CMK (cell line): ENCODE measurements at places on chromosomes 7 and 10.

DNA sequence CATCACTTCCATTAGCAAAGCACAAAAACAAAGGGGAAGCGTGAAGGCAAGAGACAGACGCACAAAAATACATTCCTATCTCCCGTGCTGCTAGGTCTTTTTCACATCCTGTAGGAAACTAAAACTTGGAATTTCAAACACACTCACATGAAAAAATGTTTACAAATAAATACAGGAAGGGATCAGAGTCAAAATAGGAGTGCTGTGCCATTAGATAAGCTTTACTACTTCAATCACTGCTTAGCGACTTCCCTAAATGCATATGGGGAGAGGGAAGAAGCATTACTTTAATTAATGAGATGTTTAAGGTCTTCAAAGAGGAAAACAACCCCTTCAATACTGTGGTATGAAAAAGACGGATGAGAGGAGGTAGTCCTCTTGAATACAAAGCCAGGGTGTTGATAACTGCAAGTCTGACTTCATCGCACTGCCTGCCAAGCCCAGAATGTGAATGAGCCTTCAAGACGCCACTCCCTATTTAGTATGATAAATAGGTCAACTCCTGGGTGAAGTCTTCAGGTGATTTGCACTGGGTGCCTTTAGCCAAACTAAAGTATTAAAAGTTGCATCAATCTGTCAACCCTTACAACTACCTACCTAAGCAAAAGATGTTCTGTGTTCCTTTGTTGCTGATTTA, 13.9 kb downstream of the PARD3 start:
- DNase-seq: no peak

DNA sequence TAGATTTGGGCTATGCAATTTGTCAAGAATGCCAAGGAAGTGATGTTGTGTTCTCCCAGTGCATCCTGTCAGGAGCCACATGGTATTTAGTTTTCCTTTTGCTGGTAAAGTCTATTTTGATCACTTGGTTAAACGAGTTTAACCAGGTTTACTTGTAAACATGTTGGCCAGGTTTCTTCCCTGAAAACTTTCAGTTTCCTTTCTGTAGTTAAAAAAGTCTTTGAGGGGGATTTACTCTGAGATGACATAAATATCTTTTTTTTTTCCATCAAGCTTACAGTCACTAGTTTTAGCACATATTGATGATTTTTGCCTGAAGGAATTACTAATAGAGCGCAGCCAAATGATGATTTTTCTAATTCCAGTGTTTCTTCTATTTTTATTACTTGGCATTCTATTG, 320.5 kb downstream of the PHF14 start:
- DNase-seq: no peak

- DNase-seq: no peak
Observed at GRCh38 chr7:114854369-114854768, 67.5 kb upstream of the MDFIC start.

- DNase-seq: no peak
Observed at GRCh38 chr7:70165477-70166170, 567.3 kb downstream of the AUTS2 start.

DNA sequence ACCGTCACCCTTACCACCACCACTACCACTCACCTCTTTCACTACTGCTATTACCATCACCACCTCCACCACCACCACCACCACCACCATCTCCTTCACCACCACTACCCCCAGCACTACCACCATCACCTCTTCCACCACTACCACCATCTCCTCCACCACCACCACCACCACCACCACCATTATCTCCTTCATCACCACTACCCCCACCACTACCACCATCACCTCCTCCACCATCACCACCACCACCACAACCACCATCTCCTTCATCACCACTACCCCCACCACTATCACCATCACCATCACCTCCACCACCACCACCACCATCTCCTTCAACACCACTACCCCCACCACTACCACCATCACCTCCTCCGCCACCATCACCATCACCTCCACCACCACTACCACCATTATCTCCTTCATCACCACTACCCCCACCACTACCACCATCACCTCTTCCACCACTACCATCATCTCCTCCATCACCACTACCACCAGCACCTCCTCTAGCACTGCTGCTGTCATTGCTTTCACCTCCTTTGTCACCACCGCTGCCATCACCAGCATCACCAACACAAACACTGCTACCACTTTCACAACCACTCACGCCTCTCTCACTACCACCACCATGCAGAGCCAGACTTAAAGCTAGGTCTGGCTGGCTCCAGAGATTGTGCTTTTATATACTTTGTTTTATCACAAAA, 109.3 kb downstream of the ICA1 start:
- DNase-seq: no peak

DNA sequence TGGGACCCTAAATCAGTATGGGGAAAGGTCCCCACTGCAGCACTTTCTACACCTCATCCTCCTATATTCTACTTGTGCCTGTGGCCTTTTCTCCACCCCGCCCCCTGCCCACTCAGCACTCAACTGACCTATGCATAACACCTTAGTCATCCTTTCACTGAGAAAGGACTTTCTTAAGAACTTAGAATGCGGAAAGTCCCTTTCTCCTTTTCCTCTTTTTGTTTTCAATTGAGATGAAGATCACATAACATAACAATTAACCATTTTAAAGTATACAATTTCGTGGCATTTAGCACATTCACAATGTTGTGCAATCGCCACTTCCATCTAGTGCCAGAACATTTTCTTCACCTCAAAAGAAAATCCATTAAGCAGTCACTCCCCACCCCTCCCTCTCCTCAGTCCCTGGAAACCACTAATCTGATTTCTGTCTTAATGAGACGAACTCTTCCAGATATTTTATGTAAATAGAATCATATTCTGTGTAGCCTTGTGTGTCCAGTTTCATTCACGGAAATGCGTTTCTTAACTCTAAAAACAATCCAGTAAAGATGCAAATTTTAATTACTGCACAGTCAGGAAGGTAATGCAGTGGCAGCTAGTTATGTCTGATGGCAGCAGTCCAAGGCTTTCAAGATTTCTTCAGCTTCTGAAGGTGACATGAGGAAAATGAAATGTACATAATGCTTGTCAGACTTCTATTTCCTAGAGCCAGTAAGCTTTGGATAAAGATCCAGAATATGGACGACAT, 41.7 kb downstream of the FAS start:
- DNase-seq: no peak

DNA sequence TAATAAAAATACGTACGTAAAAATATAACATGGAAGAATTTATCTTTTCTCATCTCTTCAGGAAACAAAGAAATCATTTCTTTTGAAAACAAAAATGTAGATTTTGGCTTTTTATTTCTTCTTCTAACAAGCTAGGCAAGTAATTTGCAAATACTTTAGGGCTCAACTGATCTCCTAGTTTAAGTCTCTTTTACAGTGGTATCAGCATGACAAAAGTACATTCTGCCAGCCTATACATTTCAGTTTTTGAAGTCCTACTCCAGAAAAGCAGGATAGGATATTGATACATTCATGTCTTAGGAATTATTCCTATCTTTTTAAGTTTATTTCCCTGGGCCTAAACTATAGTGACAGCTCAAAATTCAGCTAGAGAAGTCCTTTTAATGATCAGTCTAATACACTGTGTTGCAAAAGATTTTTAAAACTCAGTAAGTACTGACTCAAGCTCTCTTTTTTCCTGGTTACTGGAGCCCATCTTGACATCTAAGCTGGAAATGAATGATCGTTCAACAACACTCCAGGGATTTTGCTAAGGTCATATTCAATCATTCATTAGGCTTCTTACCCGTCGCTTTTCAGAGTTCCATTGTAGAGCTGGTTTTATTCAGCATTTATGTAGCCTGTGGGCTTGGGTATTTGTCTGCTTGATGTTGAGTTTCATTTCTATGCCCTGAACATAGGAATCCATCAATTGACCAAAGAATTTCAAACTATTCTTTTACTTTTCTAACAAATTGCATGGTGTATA, 12.2 kb upstream of the FAM53B start:
- no peak for DNase-seq

DNA sequence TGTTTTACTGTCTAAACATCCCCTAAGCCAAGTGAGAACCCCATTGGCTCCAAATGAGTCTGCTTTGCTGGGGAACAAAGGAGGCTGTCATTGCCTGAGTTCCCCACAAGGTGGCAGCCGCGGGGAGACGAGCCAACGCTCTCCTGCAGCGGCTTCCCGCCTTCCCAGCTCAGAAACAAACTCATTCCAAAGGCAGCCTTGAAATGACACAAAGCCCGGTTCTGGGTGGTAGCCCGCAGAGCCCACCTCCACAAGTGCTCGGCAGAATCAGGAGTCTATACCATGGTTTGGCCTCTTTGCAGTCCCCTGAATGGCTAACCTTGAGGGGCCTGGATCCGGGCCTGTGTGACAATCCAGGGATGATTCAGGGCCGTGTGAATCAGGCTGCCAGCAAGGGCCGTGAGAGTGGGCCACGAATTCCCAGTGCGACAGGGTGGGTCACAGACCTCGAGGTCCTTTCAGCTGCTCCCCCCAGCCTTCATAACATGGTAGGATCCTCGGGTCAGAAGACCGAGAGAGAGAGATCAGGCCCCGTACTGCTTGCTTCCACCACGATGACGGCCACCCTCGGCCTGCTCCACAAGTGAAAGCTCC, 79.7 kb downstream of the DLG5 start:
- no peak for DNase-seq

- DNase-seq: no peak
Observed at GRCh38 chr10:112981553-112981952, 31.5 kb downstream of the TCF7L2 start.

GRCh38 chr10:110527731-110528171, 30.0 kb downstream of the DUSP5 start:
- DNase-seq: no peak

- no peak for DNase-seq
Observed at GRCh38 chr10:79391231-79392019, 44.2 kb downstream of the PPIF start.

GRCh38 chr7:24737281-24737680, 20.0 kb downstream of the GSDME start:
- DNase-seq: no peak

DNA sequence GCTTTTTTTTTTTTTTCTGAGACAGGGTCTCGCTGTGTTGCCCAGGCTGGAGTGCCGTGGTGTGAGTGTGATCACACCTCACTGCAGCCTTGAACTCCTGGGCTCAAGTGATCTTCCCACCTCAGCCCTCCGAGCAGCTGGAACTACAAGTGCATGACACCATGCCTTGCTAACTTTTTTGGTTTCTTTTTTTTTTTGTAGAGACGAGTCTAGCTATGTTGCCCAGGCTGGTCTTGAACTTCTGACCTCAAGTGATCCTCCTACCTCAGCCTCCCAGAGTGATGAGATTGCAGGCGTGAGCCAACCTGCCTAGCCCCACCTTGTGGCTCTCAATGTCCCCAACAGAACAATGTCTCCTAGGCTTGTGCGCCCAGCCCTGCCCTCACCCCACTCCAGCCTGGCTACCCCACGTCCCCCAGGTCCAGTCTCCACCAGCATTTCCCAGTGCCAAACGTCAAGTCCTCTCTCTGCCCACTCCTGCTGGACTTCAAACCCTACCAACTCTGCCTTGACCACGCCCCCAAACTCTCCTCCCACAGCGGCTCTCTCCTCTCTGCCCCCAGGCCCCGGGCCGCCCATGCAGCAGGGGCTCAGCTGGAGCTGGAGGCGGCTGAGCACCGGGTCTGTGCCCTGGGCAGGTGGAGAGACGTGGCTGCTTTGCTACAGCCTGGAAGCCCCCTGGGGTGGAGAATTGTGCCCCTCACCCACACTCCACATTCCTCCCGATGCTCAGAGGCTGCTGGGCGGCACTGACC, 18.9 kb downstream of the BHLHA15 start:
- DNase-seq: no peak

- no peak for DNase-seq
Observed at GRCh38 chr7:143320620-143321019, 4.7 kb downstream of the CLCN1 start.

DNA sequence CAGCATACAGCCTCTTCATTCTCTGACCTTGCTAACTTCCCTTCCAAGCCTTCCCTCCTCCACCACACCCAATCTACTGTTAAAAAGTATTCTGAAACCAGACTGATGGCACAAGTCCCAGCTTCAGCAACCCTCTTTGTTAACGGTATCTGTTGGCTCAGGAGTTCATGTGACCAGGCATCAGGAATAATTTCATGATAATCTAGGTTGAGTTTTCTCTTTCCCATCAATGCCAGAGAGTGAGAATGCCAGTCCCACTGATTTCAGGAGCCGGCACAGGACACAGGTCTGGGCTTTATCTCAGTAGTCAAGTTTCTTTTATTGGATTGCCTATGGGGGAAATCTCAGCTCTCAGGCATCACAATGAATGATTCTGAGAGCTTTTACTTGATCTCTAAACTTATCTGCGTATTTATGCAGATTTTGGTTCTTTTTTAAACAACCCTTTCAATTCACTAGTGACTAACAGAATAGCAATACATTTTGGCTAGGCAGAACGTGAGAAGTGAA, 231.0 kb upstream of the LYZL1 start:
- no peak for DNase-seq

DNA sequence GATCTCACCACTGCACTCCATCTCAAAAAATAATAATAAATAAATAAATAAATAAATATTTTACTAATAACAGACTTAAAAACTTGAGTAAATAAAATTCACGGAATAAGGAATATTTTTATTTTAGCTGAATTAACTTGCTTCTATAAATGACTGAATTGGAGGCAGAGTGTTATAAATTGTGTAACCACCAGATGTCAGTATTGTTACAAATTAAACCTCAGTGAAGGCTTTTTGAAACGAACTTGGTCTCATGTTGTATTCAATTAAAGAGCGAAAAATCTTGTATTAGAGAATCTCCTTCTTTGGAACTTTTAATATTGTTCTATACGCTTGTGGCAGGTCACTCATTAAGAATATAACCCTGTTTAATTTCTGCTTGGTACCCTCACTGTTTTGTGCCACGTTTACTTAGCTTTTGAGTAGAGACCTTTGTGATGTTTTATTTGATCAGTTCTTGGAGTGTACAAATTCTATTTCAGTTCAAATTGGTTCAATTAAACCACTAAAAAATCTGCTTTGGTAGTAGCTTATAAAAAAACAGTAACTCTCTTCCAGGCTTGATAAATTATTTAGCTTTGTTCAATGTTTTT, 45.6 kb upstream of the SCIN start:
- DNase-seq: peak; percentile 9

- DNase-seq: no peak
Observed at GRCh38 chr7:142878315-142878714, 7.2 kb downstream of the TRPV6 start.

GRCh38 chr7:92768501-92769393, 67.6 kb downstream of the CDK6 start:
- no peak for DNase-seq

GRCh38 chr10:131254859-131255252, 56.7 kb downstream of the TCERG1L start:
- DNase-seq: no peak

DNA sequence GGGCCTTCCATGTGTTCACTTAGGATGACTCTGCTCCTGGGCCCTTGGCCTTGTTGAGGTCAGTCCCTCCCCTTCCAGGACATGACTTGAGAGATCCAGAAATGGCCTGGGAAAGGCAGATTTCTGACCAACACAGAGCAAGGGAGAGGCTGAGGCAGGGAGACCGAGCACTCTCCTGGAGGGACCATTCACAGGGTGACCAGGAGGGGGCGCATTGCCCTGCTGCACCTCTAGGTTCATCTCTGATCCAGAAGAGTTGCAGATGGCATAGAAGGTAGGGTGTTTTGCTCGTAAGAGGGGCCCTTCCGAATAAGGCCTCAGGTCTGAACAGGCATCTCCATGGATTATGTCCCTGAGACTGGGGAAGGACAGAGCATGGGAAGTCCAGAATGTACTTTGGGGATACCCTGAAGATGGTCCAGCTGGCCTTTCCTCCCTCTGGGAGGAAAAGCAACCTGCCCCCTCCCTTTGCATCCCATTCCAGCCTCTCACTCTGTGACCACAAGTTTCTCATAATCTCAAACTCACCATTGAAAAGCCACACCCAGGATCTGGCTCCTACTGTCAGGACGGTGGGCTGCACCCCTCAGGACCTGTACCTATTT, 6.6 kb downstream of the DMBT1 start:
- DNase-seq: peak; percentile 15
